ENCODE measurements at places on chromosomes 16 and 17.

- DNase-seq = no peak
Observed at GRCh38 chr17:79654350-79654959, 43.6 kb upstream of the RBFOX3 start.

GRCh38 chr17:68658999-68659780 is 58.0 kb upstream of the FAM20A start:
- DNase-seq = no peak

GRCh38 chr17:11996722-11997146 is 541 bp downstream of the ZNF18 start:
- DNase-seq = no peak

GRCh38 chr17:82397449-82398335 is 20.5 kb upstream of the HEXD start:
- no peak for DNase-seq

GRCh38 chr17:4998027-4998731 is 429 bp downstream of the KIF1C start:
- no peak for DNase-seq

DNA sequence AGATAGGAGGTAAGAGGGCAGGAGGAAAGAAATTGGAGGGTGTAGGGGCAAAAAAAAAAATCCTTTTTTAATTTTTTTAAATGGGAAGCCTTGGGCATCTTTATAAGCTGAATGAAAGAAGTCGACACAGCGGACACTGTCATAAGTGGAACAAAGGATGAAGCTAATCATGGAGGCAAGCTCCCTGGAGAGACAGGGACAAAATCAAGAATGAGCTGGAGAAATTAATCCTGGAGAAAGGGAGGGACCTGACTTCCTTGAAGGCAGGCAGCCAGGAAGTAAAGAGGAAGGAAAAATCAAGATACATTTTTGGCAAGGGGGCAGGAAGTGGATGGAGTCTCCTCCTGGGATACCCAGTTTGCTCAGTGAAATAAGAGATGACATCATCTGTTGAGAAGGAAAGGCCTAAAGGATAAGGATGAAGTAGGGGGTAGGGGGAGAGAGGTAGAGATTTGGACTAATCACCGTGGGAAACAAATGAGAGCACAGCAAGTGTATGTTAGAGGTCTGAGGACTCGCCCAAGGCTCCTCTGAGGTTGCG is 179.3 kb downstream of the SLC39A11 start:
- no peak for DNase-seq

- DNase-seq = no peak
Observed at GRCh38 chr17:38872671-38873385, 3.0 kb downstream of the LASP1 start.

DNA sequence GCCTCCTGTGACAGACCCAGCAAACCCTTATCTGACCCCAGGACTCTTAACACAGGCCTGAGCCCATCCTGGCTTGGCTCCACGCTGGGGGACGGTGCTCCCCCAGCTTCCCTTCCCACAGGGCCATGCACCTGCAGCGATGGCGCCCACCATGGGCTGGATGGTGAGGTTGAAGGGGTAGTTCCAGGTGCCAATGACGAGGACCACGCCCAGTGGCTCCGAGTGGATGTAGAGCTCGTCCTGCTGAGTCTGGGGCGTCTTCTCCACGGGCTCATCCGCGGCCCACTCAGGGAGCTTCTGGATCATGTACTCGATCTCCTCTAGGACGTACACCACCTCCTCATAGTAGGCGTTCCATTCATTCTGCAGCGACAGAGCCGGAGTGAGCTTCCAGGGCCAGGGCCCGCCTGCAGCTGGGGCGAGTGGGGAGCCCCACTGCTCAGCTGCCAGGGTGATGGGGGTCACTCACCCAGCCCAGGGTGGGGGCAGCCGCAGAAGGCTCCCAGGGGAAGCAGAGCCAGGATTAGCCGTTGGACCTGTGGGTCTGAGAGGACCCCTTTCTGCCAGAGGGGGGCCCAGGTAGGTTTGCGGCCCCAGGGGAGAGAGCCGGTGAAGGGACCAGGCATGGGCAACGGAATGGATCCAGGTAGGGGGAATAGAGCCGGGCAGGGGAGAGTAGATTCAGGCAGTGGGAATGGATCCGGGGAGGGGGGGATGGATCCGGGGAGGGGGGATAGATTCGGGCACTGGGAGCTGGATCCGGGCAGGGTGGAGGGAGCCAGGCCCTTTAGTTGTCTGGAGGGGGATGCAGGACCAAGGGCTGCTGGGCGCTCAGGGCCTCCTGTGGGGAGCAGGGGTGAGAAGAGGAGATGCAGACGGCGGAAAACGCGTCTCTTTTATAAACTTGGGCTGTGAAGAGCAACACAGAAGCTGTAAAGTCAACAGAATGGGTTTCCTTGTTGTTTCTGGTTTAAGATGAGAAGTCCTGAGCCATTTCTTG is 4.7 kb downstream of the ALDH3A1 start:
- DNase-seq = no peak

DNA sequence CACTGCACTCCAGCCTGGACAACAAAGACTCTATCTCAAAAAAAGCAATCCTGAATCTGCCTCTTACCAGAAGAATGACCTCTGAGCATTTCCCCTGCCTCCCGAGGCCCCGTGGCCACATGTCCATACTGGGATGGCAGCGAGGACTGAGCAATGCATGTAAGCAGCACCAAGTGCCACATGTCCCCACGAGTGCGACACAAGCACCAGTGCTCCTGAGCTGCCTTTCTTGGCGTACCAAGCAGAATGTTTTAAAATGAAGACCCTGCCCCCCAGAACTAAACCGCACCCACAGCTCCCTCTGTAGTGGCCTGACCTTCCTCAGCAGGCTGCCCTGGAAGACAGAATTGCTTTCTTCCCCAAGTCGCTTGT is 373.3 kb downstream of the SLC39A11 start:
- no peak for DNase-seq

DNA sequence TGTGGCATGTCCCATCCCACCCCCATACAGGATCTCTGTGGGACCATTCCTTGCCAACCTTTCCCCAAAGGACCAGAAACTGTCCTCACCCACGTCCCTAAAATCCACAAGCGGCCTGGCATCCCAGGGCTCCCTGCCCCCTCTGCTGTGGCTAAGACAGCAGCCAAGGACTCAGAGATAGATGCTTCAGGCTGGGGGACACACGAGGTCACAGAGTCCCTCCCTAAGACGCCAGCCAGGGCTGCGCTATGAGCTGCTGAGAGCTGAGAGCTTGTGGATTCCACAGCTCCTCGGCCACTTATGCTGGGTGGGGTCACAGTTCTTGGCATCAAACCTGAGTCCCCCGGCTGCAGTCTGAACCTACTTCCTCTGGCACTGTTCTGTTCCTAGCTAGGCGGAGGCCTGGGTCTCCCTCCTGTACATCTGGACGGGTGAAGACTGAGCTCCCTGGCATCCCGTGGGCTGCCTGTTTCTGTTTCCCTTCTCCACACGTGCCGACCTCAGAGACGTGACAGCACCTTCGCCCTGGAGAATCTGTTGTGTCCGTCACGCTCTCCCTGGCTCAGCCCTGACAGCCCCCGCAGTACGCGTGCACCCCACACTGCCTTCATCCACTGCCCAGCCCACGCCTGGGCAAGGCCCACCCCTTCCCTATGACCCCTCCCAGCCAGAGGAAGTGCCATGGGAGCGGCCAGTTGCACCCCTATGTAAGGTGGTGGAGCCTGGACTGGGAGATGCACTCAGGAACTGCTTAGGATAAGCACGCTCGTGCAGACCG is 61.2 kb downstream of the ENGASE start:
- DNase-seq = no peak

GRCh38 chr17:1947743-1948516 is 77.2 kb downstream of the RTN4RL1 start:
- DNase-seq = no peak

GRCh38 chr17:40347319-40348135 is 17.0 kb downstream of the GJD3 start:
- no peak for DNase-seq

GRCh38 chr17:79941088-79942010 is 94.3 kb downstream of the TBC1D16 start:
- DNase-seq = no peak

DNA sequence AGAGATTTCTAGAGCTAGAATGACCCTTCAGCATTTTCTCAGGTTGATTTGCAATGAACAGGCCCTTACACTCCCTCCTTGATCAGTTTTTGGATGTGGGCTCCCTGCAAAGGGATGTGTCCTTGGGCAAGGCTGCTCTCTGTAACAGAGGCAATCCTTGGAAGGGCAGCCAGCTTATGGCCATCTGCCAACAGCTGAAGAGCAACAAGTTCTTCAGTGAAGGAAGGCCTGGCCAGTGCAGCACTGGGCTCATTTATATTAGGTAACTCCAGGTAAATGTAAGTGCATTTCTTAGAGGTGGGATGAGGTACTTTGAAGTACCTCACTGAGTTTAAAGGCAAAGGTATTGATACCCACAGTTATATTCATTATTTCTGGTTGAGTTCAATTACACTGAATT is 114.3 kb upstream of the KCNJ16 start:
- no peak for DNase-seq

GRCh38 chr16:57507136-57508034 is 21.1 kb upstream of the DOK4 start:
- DNase-seq = no peak

DNA sequence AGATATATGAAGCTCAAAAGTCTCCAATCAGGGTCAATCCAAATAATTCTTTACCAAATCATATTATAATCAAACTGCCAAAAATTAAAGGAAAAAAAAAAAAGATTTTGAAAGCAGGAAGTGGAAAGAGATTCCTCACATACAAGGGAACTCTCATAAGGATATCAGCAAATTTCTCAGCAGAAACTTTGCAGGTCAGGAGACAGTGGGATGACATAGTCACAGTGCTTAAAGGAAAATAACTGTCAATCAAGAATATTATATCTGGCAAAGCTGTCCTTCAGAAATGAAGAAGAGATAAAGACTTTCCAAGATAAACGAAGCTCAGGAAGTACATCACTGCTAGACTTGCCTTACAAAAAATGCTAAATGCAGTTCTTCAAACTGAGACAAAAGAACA is 40.0 kb upstream of the CDYL2 start:
- DNase-seq = no peak

DNA sequence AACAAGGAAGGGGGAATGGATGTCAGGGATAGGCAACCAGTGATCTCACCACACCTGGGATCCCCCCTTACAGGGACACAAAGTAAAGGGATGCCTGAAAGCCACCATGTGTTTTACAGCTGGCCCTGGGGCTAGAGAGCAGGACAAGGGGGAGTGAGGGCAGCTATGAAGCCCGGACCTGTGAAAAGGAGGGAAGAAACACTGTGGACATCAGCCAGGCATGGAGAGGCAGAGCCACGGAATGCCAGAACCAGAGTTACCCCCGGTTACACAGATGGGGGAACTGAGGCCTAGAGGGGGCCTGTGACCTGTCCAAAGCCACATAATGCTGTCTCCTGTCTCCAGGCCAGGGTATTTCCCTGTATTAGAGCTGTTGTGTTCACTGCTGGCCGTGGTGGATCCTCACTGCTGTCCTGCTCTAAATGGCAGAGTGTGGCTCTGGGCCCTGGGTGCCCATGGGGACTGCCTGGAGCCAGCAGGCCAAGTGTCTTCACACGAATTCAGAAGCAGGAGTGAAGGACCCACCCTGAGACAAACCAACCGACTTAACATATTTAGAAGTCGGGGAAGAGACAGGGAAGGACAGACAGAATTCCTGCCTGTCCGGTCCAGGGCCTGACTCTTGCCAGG is 29.7 kb upstream of the ITGA3 start:
- DNase-seq = no peak

DNA sequence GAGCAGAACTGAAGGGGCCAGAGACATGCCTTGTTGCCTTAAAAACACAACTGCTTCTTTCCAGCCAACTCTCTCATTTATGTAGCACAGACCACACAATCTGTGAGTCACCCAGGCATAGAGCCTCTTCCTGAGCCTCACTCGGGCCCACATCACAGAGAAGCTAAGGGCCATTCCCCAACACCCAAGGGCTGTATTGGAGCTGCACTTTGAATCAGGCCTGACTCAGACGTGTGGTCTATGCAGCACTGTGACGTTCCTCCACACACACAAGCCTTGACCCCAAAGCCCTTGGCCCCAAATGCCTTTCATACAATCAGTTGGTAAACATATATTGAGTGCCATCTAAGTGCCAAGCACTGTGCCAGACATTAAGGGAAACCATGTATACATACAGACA is 308.9 kb upstream of the DYNLRB2 start:
- DNase-seq = peak; percentile 88

DNA sequence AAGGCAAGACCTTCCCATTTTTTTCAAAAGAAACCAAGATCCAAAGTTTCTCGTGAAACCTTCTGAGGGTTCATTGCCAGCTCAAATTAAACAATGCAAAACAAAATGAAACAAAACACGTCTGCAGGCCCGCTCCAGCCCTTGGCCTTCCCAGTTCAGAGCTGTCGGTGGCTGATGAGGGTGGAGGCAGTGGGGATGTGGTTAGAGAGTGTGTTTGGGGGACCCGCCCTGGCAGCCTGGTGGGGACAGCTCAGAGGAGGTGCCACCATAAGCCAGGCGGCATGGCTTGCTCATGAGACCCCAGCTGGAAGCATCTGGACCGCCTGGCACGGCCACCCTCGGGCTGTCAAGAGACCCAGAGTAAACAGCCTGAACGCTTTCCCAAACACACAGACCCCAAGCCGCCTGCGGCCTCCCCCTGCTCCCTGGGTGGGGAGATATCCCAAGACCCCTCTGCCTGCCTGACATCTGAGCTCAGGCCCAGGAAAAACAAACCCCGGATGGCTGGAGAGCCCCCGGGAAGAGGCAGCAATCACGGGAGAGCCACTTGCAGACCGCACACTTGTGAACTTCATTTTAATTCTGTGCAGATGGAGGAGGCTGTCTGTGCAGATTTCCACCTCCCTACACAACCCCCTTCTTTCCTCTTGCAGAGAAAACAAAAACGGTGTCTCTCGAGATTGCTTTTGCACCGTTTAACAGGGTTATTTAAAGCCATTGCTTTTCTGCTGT is 35.4 kb upstream of the LITAF start:
- DNase-seq = peak; percentile 45

- DNase-seq = no peak
Observed at GRCh38 chr17:40056379-40057015, 2.3 kb upstream of the MED24 start.

DNA sequence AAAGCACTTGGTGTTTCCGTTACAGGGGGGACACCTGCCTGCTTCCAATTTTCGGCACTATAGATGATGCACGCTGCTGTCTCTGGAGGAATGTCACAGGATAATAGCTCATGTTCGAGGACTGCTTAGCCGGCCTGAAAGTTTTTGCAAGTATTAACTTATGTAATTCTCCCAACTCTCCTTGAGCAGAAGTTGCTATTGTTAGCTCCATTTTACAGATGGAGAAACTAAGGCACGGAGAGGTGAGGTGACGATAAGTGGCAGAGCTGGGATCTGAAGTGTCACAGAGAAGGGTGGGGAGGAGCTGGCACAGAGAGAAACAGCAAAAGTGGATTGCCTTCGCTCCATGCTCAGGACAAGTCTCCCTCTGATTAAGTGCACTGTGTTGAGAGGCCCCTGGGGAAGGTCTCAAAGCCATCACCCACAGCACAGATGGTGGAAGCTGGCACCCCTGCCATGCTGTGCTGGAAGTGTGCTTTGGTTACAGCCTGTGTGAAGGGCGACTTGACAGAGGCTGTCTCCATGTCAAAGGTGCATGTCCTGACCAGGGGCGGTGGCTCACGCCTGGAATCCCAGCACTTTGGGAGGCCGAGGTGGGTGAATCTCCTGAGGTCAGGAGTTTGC is 40.8 kb upstream of the MEAK7 start:
- DNase-seq = no peak

GRCh38 chr16:85587762-85588556 is 25.2 kb upstream of the GSE1 start:
- DNase-seq = no peak

Measured in AG08395 (cell line).